ENCODE measurements at places on chromosomes 3 and 15.

DNA sequence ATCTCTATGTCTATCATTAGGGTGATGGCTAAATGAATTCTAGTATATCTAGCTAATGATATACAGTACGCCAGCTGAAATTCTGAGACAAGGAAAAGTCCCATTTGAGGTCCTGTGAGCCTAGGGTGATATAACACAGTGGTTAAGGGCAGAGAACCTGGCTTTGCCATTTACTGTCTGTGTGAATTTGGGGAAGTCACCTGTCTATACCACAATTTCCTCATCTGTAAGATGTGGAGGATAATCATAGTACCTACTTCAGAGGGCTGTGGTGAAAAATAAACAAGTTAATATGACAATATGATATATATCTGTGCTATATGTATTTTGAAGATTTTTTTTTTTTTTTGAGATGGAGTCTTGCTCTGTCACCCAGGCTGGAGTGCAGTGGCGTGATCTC is 9.8 kb upstream of the ANKDD1A start:
- no peak for DNase-seq

DNA sequence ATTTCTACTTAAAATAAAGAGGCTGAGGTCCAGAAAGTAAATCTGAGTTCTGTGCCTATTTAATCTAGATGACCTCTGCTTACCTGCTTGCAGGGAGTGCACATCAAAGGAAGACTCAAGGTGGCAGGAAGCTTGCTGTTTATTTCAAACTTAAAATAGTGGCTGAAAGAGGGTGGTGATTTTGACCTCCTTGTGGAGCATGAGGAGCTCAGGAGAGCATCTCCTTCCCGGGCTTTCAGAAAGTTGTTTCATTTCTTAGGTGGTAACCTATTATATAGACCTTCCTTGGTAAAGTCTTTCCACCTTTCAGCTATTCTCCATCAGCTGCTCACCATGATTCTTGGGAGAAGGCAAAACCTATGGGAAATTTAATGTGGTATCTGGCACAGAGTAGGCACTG is 494 bp downstream of the GCSAM start:
- no peak for DNase-seq

DNA sequence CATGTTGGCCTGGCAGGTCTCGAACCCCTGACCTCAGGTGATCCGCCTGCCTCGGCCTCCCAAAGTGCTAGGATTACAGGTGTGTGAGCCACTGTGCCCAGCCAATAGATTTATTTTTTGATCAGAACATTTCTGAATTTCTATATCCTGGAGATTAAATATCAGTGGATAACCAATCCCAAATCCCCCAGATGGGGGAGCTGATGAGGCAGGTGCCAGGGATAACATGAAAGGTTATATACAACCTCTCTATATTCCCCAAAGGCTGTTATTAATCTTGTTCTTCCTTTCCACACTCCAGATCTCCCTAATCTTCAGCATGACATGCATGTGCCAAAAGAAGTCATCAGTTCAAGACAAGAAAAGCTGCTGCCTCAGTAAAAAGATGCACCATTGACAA is 112.3 kb downstream of the WDR76 start:
- DNase-seq, result no peak

DNA sequence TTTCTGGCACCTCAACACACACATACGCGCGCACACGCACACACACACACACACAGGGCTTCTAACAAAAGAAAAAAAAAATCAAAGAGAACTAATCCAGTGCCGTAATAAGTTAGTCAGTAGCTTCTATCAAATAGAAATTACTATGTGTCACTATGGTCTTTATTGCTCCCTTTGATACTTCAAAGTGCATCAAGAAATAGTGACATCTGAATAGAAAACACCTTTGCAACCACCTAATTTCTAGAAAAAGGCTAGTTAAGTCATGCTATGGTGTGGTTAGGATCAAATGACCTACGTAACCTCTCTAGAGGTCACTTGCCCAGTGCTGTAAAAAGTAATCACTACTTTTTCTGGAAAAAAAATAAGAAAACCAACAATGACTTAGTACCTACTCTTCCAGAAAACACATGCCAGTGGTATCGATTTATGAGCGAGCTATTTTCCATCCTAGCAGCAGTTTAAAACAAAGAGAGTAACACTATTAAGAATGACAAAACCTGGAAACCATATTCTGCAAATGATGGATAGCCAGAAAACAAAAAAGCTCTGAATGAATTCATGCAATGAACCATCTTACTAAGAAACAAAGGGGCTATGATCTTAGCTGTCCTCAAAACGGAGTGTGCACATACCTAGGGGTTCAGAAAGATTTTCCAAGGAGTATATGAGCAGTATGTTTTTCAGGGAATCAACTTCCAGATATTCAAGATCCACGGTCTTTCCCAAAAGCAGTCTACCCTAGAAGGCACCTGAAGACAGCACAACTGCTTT is 6.8 kb downstream of the AVEN start:
- no peak for DNase-seq

DNA sequence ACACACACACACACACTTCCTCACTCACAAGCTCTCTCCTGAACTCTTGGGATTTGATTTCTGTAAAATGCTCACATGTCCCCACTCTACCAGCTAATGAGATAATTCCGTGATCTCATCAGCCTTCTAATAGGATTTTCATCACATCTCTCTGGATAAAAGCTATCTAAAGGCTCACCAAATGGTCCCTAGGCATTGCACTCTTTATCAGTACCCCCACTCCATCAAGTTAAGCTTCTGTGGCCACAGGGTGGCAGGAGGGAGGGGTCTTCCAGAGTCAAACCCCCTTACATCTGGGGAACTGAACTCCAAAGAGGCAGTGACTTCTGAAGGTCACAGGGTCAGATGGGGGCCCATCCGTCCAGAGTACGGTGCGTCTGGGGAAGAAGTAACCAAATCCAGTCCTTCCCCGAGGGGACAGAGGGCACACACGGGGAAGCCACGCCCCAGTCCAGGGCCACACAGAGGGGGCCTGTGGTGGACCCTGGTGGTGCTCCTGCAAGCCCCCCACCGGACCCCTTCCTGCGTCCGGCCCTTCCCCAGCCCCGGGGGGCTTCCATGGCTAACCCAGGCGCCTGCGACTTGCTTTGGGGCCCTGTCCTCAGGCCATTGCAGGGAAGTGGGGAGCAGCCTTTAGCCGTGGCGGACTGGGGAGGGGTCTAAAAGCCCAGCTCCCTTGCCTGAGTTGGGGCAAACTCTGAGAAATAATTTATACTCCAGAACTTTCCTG is 25.5 kb downstream of the CPN2 start:
- DNase-seq, result no peak

DNA sequence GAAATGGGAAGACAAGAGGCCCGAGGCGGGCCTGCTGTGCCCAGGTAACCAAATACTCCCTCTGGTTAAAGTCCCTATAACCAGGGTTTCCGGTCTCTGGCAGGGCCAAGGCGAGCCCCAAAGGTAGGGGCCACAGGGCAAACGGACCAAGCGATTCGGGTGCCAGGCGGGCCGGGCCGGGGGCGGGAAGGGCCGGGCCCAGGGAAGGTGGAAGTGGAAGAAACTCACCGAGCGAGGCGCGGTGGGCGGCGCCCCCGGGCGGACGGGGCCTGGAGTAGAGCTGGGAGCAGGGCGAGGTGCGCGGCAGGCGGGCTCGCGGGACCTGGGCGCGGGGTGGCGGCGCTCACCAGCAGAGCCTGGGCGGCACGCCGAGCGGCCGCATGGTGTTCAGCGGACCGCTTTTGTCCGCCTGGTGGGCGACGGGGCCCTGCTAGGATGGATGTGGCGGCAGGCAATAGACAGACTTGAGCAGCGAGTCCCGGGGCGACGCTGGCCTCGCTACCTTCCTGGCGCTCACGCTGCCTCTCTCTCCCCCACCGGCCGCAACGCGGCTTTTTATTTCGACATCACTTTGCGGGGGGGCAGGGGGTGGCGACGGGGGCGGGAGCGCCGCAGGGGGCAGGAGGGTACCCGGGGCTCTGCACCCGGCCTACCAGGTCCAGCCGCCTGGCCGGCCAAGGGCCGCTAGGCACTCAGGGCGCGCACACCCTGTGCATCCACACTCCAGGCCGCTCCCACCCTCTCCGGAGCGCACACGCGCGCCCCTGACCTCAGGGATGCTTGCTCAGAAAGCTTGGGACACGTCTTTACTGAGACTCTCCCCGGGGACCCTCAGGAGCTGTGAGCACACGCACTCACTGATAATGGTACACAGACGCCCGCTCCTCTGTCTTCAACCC is at the start of gene GATA2:
Gene GATA2 (minus strand): TSS at position 531 of the 899 bp plus-strand sequence. CDS start 6,170 bp downstream, outside the sequence.
- DNase-seq, result no peak

Measured in inflammatory macrophage treated with lipopolysaccharide for 4 hours (primary cell).